ENCODE measurements at places on chromosomes 12 and 14.

- DNase-seq: no peak
Observed at GRCh38 chr12:9198012-9198411, 10.2 kb downstream of the PZP start.

GRCh38 chr12:114790276-114790675 is 106.3 kb upstream of the TBX3 start:
- no peak for DNase-seq

GRCh38 chr14:98591161-98591560 is 680.8 kb downstream of the BCL11B start:
- no peak for DNase-seq

GRCh38 chr14:100837805-100838350 is 12.0 kb downstream of the MEG3 start:
- DNase-seq: no peak

DNA sequence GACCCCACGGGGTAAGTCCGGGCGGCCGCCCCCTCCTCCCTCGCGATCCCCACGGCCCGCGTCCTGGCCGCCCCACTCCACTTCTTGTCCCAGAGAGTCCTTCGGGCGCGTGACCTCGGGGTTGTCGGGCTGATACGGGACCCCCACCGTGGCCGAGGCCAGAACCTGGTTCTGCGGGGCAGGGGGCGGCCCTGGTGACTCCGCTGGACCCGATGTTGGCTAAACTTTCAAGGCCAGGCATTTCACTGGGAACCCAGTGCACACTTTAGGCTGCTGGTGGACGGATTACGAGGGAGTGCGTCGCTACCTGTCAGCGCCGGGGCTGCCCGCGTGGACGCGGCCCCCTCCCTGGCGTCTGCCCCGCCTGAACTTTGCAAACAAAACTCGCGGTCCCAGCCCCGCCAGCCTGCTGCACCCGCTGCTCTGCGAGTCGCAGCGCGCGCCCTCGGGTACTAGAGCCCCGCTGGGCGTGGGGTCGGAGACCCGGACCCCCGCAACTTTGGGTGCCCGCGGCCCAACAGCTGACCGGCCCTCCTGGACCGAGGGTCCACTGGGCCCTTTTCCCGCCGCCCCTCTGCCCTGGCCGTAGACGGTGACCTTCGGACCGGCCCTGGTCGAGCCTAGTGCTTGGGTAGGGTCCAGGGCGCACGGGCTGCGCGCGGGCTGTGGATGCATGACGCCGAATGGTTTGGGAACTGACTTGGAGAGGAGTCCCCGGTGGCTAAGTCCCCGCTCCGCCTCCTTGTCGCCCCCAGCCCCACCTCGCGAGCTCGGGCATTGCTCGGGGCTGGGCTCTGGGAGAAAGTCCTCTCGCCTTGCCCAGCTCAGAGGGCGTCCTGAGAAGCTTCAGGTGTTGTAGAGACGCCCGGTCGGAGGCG is 624 bp downstream of the RIN3 start:
- no peak for DNase-seq

DNA sequence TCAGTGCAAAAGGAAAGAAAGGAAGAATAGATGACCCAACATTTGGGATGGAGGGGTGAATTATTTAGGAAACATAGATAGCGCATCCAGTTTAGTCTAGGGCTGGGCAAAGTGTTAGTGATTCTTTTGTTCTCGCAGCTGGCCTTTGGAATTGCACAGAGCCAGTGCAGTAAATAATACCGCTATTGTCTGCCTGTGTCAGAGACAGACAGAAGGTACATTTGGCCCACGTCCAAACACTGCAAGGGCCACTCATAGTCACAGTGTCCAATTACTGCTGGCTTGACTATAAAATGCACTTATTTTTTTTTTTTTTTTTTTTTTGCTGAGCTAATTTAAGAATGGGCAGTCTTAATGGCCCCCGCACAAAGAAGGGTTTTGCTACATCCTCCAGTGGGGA is 638.6 kb downstream of the BCL11B start:
- peak; percentile 75 for DNase-seq

DNA sequence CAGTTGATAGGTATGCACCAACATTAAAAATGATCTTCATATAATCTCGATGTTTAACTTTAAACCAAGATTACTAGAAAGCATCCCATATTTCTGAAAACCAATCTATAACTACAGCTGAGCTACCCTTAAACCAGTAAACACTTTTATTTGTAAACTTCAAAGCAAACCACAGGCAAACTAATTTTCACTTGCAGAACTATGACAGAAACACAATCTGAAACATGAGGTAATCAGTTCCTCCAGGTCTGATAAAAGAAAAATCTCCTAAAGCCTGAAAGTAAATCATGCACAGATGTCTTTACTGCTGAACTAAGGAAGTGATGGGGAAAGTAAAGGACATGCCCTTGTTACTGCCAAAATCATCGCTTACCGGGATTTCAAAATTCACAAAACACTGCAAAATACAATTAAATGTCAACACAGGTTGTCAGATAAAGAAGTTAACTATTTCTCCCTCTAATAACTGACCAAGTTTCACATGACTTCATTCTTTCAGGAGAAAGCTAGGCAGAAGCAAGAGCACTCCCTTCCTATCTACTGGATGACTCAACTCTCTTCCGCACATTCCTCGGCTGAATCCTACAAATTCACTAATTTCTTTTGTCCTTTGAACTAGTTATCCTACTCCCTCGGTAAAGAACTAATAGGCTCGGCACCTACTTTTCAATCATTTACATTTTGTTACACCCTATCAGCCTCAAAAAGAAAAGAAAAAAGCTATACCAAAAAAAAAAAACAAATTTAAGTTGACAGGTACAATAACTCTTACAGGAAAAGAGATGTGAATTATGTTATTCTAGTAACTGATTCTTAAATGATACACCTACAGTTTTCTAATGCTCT is 1.4 kb downstream of the EEA1 start:
- DNase-seq: peak; percentile 34

DNA sequence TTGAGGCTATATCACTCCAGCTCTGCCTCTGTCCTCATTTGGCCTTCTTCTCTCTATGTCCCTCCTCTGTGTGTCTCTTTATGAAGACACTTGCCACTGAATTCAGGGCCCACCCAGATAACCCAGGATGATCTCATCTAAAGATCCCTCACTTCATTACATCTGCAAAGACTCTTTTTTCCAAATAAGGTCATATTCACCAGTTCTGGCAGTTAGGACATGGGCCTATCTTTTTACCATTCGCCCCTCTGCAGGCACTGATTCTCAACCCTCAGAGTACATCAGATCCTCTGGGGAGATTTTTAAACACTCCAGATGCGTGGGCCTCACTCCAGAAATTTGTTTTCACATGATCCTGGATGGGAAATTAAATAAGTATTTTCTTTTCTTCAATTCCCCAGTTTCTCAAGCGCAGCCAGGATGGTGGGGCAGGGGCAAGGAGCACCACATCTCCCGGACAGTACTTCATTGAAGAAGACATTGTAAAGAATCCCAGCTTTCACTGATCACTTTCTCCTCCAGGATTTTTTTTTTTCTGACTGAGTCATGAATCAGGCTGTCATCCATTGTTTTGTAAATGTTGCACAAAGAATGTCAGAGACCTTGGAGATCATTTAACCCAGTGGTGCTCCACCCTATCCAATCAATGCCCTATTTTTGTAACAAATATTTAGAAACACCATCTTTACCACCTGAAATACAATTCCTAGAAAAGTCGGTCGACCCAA is 27.4 kb downstream of the CRACR2A start:
- DNase-seq: no peak

GRCh38 chr12:84599539-84599938 is 313.1 kb downstream of the SLC6A15 start:
- no peak for DNase-seq

DNA sequence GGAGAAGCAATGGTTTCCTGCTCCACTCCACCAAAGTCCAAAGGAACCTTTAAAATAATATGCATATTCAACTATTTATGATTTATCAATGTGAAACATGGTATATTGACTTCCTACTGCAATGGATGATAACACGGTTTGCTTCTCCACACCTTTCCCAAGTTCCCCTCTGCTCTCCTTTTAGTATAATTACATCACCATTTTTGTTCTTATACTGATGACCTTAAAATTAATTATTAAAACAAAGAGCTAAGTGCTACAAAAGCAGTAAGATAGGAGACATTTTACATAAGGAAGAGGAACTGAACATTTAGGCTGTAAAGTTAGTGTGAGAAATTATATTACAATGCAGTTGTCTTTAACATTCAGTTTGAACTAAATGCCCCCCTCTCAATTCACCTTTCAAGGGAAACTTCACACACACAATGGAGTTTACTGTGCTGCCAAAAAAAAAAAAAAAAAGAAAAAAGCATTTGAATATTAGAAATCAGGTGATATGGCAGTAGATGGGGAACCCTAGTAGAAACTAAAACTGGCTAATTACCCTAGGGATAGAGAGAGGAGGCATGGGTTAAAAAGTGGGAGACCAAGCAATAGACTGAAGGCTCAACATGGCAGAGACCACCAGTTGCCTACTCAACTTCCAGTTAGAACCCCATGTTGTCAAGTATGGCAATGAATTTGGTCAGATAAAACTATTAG is 37.1 kb upstream of the STK38L start:
- no peak for DNase-seq

DNA sequence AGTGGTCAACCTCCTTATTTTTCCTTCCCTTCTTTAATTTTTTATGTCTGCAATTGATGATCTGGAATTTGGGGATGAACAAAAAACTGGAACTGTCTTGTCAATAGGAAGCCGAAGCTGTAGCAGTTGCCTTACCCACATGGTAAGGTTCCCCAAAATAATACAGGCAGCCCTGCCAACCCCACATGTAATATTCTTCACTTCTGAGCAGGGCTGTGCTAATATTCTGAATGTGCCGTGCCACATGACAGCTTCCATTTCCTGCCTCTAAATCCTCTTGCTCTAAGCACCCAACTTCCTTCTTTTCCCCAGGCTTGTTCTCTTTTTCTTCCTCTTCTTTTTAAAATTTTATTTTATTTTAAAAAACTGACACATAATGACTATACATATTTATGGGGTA is 39.6 kb downstream of the GPATCH2L start:
- DNase-seq: no peak

GRCh38 chr12:131506426-131506825 is 204.5 kb upstream of the SFSWAP start:
- no peak for DNase-seq

- DNase-seq: peak; percentile 81
Observed at GRCh38 chr14:61972711-61973110, 210.5 kb downstream of the SNAPC1 start.

GRCh38 chr12:92978607-92979006 is 49.5 kb upstream of the EEA1 start:
- DNase-seq: no peak

GRCh38 chr14:51185754-51186153 is 54.3 kb upstream of the TMX1 start:
- no peak for DNase-seq

GRCh38 chr12:153080-153746 is 60.7 kb downstream of the SLC6A12 start:
- no peak for DNase-seq

DNA sequence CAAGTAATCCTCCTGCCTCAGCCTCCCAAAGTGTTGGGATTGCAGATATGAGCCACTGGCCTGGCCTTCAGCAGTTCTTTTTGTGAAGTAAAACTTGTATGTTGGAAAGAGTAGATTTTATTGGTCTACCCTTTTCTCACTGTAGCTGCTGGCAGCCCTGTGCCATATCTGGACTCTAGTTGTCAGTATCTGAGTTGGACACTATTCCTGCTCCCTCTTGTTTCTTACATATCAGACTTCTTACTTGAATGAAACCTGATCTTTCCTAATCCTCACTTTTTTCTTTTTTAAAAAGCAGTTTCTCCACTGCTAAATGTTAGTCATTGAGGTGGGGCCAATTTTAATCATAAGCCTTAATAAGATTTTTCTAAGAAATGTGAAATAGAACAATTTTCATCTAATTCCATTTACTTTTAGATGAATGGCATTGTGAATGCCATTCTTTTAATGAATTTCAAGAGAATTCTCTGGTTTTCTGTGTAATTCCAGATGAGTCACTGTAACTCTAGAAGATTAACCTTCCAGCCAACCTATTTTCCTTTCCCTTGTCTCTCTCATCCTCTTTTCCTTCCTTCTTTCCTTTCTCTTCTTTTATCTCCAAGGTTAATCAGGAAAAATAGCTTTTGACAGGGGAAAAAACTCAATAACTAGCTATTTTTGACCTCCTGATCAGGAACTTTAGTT is 88.7 kb downstream of the APAF1 start:
- no peak for DNase-seq

DNA sequence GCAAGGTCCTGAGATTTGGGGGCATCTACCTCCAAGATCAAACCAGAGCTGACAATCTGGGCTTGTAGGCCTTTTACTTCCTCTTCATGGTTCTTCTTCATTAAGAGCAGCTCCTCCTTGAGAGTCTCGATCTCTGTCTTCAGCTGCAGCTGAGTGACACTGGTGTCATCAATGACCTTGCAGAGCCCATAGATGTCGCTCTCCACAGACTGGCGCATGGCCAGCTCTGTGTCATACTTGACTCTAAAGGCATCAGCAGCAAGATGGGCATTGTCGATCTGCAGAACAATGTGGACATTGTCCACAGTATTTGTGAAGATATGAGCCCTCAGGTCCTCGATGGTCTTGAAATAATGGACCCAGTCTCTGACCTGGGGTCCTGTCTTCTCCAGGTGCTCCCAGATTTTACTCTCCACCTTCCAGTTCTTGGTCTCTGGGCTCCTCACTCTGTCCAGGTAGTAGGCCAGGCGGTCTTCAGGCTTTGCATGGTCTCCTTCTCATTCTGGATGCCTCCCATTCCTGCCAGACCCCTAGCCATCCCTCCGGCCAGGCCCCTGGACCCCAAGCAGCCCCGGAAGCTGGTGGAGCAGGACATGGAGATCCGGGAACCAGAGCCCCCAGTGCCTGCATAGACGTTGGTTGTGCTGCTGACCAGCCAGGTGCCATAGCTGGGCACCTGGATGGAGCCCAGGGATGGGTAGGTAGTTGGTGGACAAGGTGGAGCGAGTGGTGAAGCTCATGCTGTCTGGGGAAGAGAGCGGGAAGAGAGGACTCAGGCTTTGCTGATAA is 141.0 kb downstream of the MSRB3 start:
- DNase-seq: no peak

Measured in brain (organoid and tissue), 16 donors.